ENCODE measurements at places on chromosomes 1 and 21.

DNA sequence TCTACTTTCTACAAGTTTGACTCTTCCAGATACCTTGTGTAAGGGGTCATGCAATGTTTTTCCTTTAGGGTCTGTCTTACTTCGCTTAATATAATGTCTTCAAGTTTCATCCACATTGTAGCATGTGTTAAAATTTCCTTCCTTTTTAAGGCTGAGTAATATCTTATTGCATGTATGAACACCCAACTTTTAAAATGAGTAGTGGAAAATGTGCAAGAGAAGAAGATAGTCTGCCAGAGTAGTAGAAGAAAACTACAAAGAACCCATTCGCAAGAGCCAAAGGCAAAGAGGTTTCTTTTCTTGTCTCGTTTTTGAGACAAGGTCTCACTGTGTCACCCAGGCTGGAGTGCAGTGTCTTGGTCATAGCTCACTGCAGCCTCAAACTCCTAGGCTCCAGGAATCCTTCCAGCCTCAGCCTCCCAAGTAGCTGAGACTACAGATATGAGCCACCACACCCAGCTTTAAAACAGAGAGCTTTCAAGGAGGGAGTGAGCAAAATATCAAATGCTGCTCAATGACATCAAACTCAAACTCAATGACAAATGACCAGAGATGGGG, 9.4 kb downstream of the IL23R start:
- no peak for DNase-seq

GRCh38 chr1:26388791-26389445, 16.4 kb upstream of the ZNF683 start:
- DNase-seq = no peak

DNA sequence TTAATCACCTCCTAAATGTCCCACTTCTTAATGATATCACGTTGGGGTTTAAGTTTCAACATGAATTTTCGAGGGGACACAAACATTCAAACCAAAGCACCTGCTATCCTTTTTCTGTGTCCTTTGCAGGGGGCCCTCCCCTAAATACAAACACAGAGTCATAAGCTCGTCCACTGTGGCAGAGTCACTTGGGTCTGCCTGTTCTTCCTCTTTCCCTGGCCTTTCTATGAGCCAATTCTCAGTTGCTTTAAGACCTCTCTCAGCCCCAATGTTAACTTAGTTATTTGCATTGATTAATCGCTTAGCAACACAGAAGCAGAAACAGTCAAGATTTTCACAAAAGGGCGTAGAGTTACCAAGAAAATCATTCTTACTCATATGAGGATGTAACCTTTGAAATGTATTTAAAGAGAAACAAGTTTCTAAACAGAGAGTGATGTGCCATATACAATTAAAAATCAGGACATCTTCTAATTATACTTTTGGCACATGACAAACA, 14.9 kb downstream of the APCS start:
- DNase-seq = no peak

DNA sequence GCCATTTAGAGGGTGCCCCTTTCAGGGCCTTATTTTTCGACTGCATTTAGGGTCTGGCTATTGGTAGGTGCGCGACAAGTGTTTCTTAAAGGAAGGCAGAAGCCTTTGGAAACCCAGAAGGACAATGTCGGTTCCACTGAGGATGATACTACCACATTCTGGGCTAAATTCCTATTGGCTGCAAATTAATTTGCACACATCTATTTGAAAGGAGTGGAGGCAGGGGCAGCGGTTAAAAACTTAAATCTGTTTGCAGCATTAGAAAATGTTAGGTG, 1.1 kb downstream of the PATJ start:
- no peak for DNase-seq

GRCh38 chr21:44892536-44893277, 19.2 kb upstream of the PTTG1IP start:
- DNase-seq = no peak

DNA sequence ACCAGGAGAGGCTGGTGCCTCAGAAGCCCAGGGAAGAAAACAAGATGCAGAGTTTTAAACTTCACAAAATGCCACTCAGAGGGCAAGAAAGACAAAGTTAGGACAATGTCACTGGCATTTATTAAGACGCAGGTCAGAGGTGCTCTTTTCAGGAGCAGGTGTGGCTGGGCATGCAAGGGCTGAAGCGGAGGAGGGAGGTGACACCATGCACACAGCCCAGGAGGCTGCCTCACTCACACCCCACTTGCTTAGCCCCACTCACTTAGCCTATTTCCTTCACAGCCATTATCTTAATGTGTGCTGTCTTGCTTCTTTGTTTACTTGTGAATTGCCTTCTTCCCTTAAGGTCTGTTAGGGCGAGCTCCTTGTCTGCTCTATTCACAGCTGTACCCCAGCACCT, 17.2 kb downstream of the HIVEP3 start:
- no peak for DNase-seq

DNA sequence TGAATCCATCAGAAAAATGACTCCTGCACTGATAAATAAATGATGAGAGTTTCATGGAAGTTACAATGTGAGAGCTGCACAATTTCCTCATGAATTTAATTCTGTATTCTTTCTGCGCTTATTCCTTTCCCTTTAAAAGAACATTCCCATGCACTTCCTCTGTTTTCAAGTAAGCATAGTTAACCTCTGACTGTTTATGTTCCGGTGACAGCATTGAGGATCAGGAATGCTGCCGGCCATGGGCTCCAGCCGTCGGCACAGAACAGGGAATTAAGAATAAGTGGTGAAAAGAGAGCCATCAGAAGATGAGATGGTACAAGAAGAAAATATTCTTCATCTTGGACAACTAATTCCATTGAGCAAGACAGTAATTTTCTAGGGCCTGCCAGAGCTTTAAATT, 65.3 kb downstream of the SUSD4 start:
- DNase-seq = no peak

DNA sequence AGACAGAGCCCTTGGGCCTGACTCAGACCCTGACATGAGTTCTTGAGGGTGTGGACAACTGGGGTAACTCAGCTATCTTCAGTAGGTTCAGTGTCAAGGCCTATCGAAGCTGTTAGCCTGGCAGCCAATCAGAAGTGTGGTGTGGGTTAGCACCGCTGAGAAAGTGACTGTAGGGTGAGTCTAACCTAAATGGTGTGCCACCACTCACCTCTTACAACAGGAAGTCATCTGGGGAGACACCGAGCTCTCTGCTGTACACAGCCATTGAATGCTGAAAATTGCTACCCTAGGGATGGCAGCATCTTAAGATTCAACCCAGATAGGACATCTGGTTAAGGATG, 44.6 kb downstream of the RASSF5 start:
- no peak for DNase-seq

DNA sequence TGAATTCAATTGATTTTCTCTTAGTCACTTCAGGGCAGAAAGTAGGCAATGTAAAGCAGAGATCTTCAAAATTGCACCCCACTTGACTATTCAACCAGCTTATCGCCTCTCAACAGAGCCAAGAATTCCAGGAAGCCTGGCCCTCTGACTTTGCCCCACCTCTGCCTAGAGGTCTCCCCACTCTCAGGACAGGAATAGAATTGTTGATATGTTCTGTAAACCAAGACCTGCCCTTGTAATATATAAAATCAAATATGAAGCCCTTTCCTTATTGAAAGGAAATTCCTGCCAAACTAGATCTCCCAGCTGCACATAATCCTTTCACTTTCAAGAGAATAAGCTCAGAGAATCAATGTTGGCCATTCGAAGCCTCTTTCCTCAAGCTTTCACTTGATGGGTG, 116.1 kb upstream of the DPT start:
- DNase-seq = no peak

DNA sequence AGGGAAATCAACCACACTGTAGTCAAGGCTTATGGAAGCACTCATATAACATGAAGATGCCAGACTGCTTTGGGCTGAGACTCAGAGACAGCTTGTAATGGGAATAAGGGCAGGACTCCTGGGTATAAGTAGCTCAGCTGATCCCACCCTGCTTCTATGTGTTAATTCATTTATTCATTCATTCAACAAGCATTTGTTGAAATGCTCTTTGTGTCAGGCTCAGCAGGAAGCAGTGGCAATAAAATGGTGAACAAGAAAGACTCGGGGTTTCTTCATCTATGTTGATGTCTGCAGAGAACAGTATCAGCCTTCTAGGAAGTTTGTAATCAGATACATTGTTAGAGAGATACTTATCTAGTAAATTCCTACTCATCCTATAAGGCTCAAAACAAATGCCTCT, 145.5 kb upstream of the DMRTA2 start:
- no peak for DNase-seq

GRCh38 chr1:46804926-46805325, 6.1 kb downstream of the CYP4B1 start:
- no peak for DNase-seq

DNA sequence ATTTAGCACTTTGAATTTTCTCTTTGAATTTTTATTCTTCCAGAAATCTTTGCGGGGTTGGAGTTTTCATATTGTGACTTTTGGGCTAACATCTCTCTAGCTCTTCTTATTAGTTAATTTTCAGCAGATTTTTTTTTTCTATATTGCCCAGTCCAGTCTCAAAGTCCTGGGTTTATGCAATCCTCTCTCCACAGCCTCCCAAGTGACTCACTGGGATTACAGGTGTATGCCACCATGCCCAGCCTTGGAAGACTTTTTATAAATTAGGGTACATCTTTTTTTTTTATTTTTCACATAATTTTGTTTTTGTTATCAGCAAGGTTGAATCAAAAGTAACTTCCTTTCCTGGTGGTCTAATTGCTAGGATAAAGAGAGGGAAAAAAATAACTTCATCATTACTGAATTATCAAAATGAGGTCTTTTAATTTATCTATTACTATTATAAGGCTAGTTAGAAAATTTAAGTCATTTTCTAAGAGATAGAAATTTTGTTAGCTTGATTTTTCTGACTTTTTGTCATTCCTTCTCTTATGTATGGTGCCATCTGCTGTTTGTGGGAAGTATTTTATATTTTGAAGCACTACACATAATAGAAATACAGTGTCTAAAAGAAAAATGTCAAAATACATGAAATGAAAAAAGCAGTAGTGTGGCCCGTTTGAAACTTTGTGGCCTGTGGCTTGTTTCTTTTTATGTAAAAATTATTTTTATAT, 273.4 kb upstream of the CACYBP start:
- peak; percentile 13 for DNase-seq

DNA sequence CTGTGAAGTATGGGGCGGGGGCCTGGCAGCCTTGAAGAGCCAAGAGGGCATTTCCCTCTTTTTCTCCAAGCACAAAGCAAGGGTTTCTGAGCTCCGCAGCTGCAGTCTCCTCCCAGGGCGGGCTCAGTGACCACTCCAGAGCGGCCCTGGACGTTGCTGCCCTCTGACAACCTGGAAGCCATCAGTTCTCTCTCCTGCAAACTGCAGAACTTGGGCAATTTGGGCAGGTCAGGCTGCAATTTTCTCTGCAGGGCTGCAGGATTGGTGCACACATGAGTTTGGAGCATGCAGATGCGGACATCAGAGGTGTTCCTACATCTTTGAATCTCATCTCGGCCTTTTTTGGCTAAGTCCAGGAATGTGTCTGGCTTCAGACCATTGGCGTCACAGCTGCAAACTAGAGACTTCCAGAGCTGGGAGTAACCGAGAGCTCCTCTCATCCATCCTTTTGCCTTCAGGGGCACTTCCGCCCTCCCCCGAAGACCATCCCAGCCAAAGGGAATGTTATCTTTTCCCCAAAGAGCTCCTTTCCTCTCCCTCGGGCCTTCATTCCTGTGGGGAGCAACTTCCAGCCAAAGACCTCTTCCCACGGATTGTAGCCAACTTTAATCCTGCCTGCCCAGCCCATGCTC, 139.6 kb upstream of the WNT4 start:
- no peak for DNase-seq

DNA sequence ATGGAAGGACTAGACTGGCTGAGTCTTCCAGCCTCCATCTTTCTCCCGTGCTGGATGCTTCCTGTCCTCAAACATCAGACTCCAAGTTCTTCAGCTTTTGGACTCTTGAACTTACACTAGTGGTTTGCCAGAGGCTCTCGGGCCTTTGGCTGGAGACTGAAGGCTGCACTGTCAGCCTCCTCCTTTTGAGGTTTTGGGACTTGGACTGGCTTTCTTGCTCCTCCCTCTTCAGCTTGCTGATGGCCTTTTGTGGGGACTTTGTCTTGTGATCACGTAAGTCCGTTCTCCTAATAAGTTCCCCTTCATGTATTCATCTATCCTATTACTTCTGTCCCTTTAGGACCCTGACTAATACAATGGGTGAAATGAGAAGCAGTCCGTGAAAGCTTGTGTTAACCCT, 196.4 kb downstream of the KAZN start:
- DNase-seq = no peak

DNA sequence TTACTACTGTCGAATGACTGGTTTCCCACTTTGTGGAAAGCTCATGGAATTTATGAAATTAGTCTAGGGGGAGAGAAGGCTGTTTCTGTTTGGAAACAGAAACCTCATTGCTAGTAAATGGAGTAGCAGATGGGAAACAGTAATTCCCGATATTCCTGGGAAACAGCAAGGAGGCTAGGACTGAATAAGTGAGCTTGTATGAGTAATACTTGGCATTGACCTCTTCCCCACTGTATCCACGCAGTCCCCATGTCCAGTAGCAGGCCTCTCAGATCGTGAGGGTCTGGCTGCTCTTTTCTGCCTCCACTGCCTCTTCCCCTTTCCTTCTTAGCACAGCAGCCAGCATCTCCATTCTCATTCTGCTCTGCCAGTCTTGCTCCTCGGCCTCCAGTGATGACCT, 75.5 kb downstream of the PRDM2 start:
- no peak for DNase-seq

DNA sequence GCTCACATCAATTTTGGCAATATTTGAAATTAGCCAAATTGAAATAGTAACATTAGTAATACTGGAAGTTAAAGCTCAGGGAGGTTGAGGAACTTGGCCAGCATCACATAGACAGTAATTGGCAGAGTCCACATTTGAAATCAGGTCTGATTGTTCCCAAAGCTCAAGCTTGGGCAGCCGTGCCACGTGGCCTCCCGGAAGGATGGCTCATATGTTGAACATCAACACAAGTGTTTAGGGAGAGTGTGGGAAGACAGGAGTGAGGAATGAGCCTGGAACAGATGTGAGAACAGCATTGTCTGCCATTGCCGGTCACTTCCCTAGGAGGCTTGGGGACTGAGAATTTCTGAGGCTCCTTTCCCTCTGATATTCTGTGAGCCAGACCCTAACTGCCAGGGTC, 40.2 kb upstream of the RBM15 start:
- DNase-seq = no peak

DNA sequence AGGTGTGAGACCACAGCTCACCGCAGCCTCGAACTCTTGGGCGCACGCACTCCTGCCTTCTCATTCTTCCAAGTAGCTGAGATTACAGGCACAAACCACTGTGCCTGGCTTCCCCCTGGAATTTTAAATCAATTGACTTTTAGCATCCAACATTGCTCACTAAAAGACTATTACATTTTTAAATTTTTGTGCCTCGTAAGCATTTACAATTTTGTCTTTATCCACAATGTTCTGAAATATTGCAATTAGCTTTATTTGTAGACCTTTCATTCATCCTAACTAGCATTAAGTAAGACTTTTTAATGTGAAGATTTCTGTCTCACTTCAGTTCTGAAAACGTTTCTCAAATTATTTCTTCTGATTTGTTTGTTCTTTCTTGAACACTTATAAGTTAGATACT, 122.9 kb downstream of the HFM1 start:
- no peak for DNase-seq

- no peak for DNase-seq
Observed at GRCh38 chr1:54325703-54326461, 80.3 kb downstream of the SSBP3 start.

Data from smooth muscle cell of the brain vasculature (primary cell).